ENCODE measurements at places on chromosomes 3 and 15.

GRCh38 chr3:160395297-160395696, 3.7 kb downstream of the IFT80 start:
- peaks cover 5% of the 10 kb centered on the region for H3K4me1 ChIP-seq
- H3K27me3 ChIP-seq, result no peaks in the 10 kb centered on the region
- H3K36me3 ChIP-seq, result no peaks in the 10 kb centered on the region
- DNase-seq, result no peak
- no peak overlapping the region for H3K27ac ChIP-seq

DNA sequence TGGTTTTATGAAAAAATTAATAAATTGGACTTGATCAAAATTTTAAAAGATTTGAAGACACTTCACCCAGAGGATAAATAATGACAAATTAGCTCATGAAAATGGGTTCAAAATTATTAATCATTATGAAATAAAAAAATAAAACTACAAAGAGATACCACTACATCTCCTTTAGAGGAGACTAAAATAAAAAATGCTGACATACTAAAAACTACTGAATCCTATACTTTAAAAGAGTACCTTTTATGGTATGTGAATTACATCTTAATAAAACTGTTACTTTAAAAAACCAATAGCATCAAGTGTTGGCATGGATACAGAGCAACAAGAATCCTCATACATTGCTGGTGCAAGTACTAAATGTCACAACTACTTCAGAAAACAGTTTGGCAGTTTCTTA, 46.0 kb upstream of the MYRIP start:
- no peaks in the 10 kb centered on the region for H3K36me3 ChIP-seq
- no peak overlapping the region for H3K4me3 ChIP-seq
- no peak overlapping the region for H3K27ac ChIP-seq
- no peaks in the 10 kb centered on the region for H3K27me3 ChIP-seq
- DNase-seq, result no peak
- no peaks in the 10 kb centered on the region for H3K4me1 ChIP-seq

GRCh38 chr15:63042877-63043334, 359 bp downstream of the TPM1 start:
- peak overlapping the region; percentile 50 for H3K27ac ChIP-seq
- H3K27me3 ChIP-seq, result peaks cover 35% of the 10 kb centered on the region
- H3K36me3 ChIP-seq, result no peaks in the 10 kb centered on the region
- no peak for DNase-seq
- peak overlapping the region; percentile 49 for H3K4me3 ChIP-seq

DNA sequence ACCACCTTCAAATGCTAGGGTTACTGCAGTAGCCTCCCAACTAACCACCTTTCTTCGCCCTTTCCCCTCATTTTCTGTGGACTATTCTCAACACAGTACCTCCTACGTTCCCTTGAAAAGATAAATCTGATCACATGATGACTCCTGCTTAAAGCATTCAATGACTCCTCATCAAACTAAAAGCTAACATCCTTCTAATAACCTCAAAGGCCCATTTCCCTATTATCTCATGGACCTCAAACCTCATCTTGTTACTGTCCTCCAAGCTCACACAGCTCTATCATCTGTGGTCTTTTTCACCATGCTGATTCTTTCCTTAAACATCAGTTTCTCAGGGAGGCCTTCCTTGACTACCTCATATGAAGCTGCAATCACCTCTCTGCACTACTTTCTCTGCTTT, 29.6 kb downstream of the GADL1 start:
- H3K36me3 ChIP-seq, result no peaks in the 10 kb centered on the region
- no peaks in the 10 kb centered on the region for H3K27me3 ChIP-seq
- H3K4me1 ChIP-seq, result no peaks in the 10 kb centered on the region
- H3K4me3 ChIP-seq, result no peak overlapping the region
- no peak overlapping the region for H3K27ac ChIP-seq

DNA sequence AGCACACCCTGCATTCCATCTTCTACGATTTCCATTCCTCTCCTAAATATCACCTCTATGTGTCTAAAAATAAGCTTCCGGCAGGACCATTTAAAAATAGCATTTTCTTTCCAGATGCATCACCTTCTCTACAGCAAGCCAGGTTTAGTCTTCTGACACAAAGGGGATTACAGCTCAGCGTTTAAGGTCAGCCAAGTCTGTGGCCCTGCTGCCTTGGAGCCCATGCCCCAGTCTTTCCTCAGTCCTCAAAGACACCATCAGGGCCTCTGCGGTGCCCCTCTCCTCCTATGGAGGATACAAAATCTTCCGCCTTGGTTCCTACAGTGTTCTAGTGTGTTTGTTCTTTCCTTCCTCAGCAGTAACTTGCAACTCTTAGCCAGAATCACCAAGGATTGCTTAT, 3.8 kb downstream of the SELENOS start:
- peaks cover 17% of the 10 kb centered on the region for H3K4me1 ChIP-seq
- no peak for DNase-seq
- H3K27ac ChIP-seq, result no peak overlapping the region
- H3K27me3 ChIP-seq, result no peaks in the 10 kb centered on the region
- H3K36me3 ChIP-seq, result peaks cover 48% of the 10 kb centered on the region

GRCh38 chr3:45992133-45992729, 3.4 kb downstream of the FYCO1 start:
- no peaks in the 10 kb centered on the region for H3K27me3 ChIP-seq
- no peak overlapping the region for H3K27ac ChIP-seq
- H3K36me3 ChIP-seq, result no peaks in the 10 kb centered on the region
- no peak overlapping the region for H3K4me3 ChIP-seq
- DNase-seq, result no peak

GRCh38 chr3:12815719-12816118, 19.2 kb downstream of the CAND2 start:
- DNase-seq, result no peak
- no peaks in the 10 kb centered on the region for H3K27me3 ChIP-seq
- H3K27ac ChIP-seq, result no peak overlapping the region
- H3K36me3 ChIP-seq, result peaks cover 80% of the 10 kb centered on the region
- peaks cover 4% of the 10 kb centered on the region for H3K4me1 ChIP-seq
- no peak overlapping the region for H3K4me3 ChIP-seq

- H3K4me1 ChIP-seq, result peaks cover 6% of the 10 kb centered on the region
- no peaks in the 10 kb centered on the region for H3K36me3 ChIP-seq
- H3K4me3 ChIP-seq, result no peak overlapping the region
- DNase-seq, result no peak
- H3K27me3 ChIP-seq, result no peaks in the 10 kb centered on the region
- no peak overlapping the region for H3K27ac ChIP-seq
Measured at GRCh38 chr3:150146991-150147761, 176.5 kb upstream of the PFN2 start.

DNA sequence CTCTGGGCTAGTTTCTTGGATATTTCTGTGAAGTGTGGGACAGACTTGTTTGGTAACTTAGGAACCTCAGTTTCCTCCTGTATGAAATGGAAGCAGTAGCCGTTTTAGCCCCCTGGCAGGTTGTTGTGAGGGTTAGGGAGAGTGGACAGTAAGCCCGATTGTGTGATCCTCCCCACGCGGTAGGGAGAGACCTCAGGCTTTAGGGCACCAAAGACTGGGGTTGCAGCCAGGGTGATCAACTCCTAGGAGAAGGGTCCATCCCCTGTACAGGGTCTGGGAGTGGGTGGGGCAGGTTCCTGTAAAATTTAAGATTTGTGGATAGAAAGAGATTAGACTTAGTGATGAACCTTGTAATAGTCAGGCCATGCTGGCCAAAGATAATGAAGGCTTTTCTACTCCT, 120.5 kb downstream of the SMAD6 start:
- DNase-seq, result no peak
- H3K27ac ChIP-seq, result no peak overlapping the region
- H3K27me3 ChIP-seq, result no peaks in the 10 kb centered on the region
- H3K36me3 ChIP-seq, result no peaks in the 10 kb centered on the region
- H3K4me1 ChIP-seq, result peaks cover 10% of the 10 kb centered on the region
- no peak overlapping the region for H3K4me3 ChIP-seq

DNA sequence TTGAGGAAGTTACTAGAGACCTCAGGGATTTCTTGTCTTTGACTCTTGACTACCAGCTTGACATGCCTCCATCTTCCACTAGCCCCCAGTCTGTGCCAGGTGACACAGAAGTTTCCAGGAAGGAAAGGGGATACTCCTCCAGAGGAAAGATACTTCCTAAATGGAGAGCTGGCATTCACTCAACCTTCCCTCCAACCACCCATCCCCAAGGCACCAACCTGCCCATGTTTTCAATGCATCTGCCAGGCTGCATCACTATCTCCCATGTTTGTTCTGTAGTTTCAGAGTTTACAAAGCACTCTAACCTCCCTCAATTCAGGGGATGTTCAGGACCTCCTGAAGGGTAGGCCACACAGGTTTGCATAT, 198.4 kb upstream of the LPP start:
- no peaks in the 10 kb centered on the region for H3K27me3 ChIP-seq
- no peak overlapping the region for H3K4me3 ChIP-seq
- no peak overlapping the region for H3K27ac ChIP-seq
- no peaks in the 10 kb centered on the region for H3K36me3 ChIP-seq
- no peak for DNase-seq

DNA sequence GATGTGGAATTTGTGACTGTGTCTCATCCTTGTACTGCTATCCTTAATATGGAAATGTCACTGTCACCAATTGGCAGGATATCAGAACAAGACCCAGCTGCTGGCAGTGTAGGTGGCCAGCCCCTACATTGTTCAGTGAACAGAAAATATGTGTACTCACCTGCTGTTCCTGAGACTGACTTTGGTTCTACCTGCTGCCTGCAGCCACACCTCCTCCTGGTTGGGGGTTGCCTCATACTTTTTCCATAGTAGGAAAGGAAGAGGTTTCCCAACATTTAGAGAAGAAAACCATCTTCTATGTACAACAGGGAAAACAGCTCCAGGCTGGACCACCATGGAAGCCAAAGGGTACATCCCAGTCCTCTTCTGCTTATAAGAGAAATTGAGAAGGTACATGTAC, 35.9 kb downstream of the SLC12A1 start:
- H3K4me1 ChIP-seq, result no peaks in the 10 kb centered on the region
- DNase-seq, result no peak
- H3K4me3 ChIP-seq, result no peak overlapping the region
- no peaks in the 10 kb centered on the region for H3K36me3 ChIP-seq

All from spinal cord (tissue), 10 donors.